ENCODE measurements at places on chromosomes 4 and X.

DNA sequence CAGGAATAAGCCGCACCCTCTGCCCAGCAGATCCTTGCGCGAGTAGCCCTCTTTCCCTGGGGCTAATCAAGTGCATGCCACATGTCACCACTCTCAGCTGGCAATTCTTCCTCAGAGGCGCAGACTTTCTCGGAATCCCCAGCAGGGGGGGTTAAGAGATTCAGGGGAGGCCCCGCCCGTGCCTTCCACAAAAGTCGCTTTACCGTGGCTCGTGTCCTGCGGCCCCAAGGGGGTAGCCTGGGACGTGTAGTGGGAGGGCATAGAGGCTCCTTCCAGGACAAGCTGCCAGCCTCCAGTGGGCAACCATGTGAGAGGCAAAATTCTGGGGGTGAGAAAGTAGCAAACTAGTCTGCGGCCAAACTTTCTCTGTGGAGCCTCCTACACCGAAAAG lies 652 bp downstream of the SRPX start:
- peak; percentile 27 for DNase-seq

DNA sequence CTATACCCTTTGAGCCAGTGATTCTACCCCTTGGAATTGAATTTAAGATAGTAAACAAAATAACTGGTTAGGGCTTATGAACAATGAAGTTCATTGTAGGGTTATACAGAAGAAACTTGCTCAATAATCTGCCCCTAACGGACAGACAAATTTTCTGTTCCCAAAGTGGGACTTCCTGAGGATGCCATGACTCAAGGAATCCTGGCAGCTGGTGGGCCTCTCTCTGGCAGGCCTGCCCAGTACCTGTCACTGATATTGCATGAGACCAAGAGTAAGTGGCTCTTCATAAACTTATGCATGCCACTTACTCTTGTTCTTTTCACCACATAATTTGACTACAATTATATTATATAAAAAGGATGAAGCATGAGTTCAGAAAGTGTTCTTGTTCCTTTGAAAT lies 41.5 kb downstream of the GPRIN3 start:
- no peak for DNase-seq

DNA sequence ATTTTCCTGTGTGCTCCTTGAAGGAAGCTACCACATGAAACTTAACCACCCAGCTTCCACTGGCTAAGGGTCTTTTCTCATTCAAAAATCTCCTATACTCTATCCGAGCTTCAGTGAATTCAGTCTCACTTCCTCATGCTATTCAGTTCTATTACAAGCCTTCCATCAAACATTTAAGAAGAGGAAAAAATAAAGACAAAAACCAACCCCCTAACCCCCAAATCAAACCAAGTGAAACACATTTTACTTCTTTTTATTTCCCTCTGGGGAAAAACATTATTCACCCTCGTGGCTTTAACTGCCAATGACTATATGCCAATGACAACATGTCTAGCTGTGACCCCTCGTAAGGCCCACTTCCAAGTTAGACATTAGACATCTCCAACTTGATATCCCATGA lies 16.2 kb upstream of the WDR19 start:
- DNase-seq, result no peak

DNA sequence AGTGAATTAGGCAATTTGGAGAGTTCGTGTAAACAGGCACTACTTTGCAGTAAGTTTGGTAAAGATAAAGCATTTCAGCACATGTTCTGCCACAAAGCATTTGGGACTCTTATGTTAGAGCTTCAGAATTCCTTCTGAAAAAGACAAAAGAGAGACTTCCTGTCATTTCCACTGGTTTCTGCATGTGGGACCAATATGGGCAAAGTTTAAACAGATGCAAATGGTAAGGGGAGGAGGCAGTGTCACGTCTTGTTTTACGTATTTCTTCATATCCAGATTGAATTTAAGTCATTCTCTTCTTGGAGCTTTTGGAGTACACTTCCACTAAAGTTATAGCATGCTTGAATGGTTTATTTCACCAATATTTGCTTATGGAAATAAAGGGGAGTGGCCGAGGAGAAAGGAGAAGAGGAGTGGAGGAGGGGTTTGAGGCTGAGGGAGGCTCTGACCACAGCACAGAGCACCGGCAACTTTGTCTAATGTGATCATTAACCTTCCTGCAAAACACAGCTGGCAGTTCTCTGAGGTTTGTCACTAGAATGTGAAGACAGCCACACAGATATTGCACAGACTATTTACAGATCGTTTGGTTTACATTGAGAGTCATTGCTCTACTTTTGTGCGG lies at the start of gene APELA:
APELA (plus strand) TSS at position 479 of the 625 bp plus-strand sequence. CDS start 154 bp downstream, outside the sequence.
- DNase-seq, result no peak

DNA sequence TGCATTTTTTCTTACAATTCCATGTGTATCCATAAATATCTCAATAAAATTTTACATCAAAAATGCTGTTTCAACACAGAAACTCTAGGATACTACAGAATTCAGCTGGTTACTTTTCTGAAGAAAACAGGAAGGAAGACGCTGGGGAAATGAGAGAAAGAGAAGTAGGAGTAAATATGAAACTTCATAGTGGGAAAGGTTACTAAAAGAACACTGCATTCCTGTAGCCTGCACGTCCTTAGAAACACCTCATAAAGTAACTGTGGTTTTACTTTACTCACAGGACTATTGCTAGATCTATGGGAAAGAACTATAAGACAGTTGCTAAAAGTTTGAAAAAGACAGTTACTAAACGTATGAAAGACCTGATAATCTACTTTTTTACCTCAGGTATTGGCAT lies 23.1 kb downstream of the ATP11C start:
- DNase-seq, result no peak

- DNase-seq, result no peak
Observed at GRCh38 chr4:44760142-44760898, 34.0 kb upstream of the GNPDA2 start.

DNA sequence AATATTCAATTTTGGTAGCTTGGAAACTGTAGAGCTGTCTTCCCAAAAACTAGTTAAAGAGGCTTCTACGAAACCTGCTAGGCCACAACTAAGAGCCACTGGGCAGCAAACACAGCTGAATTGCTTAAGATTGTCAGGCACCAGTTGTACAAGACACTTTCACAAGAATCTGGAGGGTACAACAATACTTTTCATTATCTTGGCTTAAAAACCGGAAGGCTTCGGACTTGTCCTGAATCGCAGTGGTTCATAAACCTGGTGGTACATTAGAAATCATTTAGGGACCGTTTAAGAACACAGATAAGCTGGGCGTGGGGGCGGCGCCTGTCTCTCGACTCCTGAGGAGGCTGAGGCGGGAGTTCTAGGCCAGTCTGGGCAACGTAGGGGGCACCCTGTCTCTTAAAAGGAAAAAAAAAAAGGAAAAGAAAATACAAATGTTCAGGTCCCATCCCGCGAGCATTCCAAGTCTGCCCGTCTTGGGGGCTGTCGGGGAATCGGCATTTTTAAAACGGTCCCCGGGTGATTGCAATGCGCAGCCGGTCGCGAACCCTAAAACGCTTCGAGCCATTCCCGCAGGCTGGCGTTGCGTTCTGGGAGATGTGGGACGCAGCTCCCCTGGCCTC lies 763 bp downstream of the PYURF start:
- DNase-seq, result peak; percentile 30

- no peak for DNase-seq
Observed at GRCh38 chr4:148071009-148071408, 339.1 kb downstream of the ARHGAP10 start.

DNA sequence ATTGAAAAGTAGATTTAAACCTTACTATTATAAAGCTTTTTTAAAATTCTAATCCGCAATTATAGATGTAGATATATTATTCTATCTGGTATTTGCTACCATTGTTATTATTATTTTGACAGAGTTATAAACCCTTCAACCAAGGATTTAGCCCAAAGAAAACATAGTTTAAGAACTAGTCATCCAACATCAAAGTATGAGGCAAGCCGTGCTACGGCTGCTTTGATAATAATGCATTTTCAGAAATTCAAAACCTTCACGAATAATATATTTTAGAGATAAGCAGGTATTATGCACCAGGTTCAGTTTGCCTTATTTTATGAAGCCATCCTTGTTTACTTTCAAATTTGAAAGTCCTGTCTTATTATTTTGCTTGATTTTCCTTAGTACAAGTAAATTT lies 1501.7 kb downstream of the RAPGEF2 start:
- DNase-seq, result no peak

GRCh38 chr4:55074386-55074785 lies 51.0 kb downstream of the KDR start:
- DNase-seq, result no peak

- no peak for DNase-seq
Observed at GRCh38 chrX:95290455-95290854, 1394.2 kb upstream of the DIAPH2 start.

DNA sequence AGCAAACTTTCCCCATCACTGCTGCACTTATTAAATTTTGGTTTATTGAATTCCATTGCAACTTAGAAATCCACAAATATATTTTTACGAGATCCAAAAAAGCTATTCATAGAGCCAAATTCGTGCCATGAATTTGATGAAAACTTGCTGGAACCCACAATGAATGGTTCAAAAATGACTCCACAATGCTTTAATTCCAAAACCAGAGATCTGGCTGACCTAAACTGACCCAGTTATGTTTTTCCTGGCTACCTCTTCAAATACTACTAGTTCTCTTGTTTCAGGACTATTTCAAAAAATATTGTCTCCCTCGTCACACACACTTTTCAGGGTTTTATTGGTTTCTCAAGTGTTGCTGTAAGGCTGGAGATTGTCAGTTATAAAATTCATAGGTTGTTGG lies 474.8 kb downstream of the PDGFC start:
- no peak for DNase-seq

DNA sequence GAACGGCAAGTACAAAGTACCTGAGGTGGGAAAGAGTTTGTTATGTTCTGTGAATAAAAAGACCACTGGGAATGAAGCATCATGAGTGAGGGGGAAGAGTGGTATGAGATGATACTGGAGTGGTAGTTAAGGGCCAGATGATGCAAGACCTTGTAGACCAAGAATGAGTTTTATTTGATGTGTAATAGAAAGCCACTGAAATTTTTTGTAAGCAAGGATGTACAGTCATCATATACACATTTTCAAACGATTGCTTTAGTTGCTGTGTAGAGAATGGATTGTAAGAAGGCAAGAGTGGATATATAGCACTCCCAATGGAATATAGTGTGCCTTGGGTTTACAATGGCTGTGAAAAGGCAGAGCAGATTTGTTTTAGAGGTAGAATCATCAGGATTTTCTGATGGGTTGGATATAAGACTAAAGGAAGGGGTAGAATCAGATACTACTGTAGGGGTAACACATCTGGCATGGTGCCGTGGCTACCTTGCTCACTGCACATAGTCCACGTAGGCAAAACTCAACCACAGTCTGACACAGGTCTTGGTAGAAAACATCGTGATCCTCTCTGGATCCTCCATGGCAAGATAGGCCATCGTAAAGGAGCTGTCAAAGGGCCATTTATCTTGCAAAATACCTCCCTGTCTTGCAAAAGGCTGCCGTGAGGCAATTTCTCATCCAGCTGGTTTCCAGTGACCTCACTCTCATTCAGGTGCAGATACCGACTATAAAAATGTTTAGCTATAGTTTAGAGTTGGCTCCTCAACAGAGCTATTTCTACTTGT lies 14.9 kb downstream of the TIFA start:
- DNase-seq, result no peak

- DNase-seq, result no peak
Observed at GRCh38 chr4:101155368-101155767, 192.0 kb downstream of the PPP3CA start.

DNA sequence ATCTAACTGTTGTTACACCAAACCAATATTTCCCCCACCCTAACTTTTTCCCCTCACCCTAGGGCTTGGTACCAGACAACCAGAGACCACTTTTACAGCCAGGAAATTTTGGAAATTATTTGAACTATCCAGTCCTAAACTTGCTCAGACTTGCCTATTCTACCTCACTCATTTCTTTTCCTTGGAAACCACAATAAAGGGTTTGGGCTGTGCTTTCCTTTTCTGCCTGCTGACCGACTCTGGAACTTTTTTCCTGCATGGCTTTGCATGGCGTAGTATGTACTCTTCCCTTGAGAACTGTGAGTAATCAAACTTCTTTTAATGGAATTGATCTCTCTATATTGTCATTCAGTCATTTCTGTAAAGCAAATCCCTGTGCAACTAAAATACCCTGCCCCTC lies 516.5 kb upstream of the FTHL17 start:
- DNase-seq, result no peak

- DNase-seq, result no peak
Observed at GRCh38 chr4:183635321-183635720, 23.7 kb downstream of the RWDD4 start.

GRCh38 chr4:55177461-55177860 lies 52.1 kb upstream of the KDR start:
- DNase-seq, result no peak

GRCh38 chrX:10169175-10169574 lies 12.4 kb downstream of the CLCN4 start:
- no peak for DNase-seq

DNA sequence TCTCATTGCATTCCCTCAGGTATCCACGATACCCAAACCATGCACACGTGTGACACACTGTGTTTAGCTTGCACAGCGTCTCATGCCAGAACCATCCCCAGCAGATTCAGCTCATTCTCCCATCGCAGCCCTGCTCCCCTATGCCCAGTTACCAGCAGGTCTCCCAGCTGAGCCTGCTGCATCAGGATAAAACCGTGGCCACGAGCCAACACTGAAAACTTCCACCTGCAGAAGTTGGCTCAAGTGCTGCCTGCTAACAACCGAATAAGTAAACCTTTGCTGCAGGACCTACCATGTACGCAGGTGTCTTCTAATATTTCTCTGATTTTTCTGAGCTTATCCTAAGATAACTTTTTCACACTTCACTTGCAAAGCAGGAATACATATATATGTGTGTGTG lies 120.4 kb upstream of the STS start:
- DNase-seq, result peak; percentile 30

- no peak for DNase-seq
Observed at GRCh38 chr4:79472036-79472435, 64.0 kb upstream of the GK2 start.

GRCh38 chr4:142406917-142407501 lies 439.1 kb downstream of the INPP4B start:
- no peak for DNase-seq

- no peak for DNase-seq
Observed at GRCh38 chr4:177064729-177065394, 244.8 kb upstream of the NEIL3 start.
